ENCODE measurements at places on chromosomes 2 and 18.

DNA sequence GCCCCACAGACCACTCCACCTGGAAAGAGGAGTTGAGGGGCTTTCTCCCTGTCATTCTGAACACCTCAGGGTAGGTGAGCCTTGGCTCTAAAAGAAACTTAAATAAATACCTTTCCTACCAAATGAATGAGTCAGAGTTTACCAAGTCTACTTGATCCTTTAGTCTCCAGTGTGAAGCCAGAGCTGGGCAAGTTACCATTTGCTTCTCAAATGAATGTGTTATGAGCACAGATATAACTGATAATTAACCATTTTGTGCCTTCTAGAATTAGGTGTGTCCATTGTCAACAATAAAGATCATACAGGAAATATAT is 347.7 kb downstream of the KIAA1328 start:
- DNase-seq: peak; percentile 55

GRCh38 chr2:64262071-64262470 is 117.9 kb upstream of the PELI1 start:
- peak; percentile 49 for DNase-seq

DNA sequence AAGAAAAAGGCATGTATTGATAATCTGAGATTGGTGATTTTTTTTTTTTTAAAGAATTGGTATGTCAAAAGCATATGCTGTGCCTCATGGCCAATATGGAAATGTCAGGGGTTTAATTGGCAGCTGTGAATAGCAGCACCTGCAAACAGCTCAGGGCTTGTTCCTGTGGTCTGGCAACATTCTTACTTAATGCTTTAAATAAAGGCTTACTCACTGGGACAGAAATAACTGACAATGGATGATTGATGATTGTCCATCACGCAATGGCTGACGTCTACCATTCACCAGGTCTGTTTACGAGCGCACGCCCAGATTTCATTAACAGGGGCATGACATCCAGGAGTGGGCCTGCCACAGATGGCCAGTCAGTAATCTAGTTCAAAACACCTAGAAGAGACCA is 66.7 kb downstream of the ETAA1 start:
- peak; percentile 95 for DNase-seq

- peak; percentile 50 for DNase-seq
These were observed 1086.8 kb upstream of the PIK3C3 start for GRCh38 chr18:40868110-40868858.

DNA sequence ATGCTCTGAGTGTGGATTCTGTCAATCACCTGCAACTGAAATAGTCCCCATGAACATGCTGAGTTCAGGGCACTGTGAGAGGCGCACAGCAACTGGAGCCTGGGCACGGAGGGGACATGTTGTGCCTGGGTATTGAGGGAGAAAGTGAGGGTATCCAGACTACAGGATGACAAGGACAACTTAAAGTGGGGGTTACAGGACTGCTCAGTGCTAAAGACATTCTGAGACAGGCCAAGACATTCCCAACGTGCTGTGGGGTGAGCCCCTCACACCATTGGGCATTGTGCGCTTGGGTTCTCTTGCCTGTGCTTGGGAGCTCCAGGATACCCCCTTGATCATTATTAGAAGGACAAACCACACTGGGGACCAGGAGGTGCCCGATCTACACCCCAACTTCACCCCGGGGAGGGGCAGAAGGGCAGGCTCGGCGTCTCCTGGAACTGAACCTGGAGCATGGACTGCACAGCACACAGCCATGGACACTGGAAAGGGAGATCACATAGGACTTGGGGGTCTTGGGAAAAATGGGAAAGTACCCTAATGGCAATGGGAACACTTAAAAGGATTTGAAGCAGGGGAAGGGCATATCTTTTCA is 72.5 kb upstream of the HDAC4 start:
- DNase-seq: no peak

All from renal cortical epithelial cell (primary cell).